ENCODE measurements at places on chromosomes 16 and 17. TPM values are rescaled to one million over a fixed set of nuclear protein-coding genes. Genes with fewer than 3 reads are reported as not detected.

The RAC3 gene
- total RNA-seq = 58.4 TPM

The P3H4 gene
- 39.2 TPM for total RNA-seq

- H3K4me3 ChIP-seq = no peak overlapping the region
- no peak overlapping the region for H3K27ac ChIP-seq
- H3K4me1 ChIP-seq = peaks cover 28% of the 10 kb centered on the region
- DNase-seq = no peak
- H3K27me3 ChIP-seq = no peaks in the 10 kb centered on the region
- peaks cover 7% of the 10 kb centered on the region for H3K36me3 ChIP-seq
Observed at GRCh38 chr17:80779961-80780380, 211.7 kb upstream of the CHMP6 start.

The CCL17 gene
- total RNA-seq = not detected

GRCh38 chr17:17725011-17725751, 43.9 kb downstream of the RAI1 start:
- H3K4me1 ChIP-seq = peaks cover 83% of the 10 kb centered on the region
- DNase-seq = no peak
- H3K27ac ChIP-seq = no peak overlapping the region
- H3K27me3 ChIP-seq = no peaks in the 10 kb centered on the region
- H3K4me3 ChIP-seq = peak overlapping the region; percentile 70
- H3K36me3 ChIP-seq = peaks cover 11% of the 10 kb centered on the region

The KRTAP3-2 gene
- not detected for total RNA-seq

- H3K27ac ChIP-seq = peak overlapping the region; percentile 94
- no peak for DNase-seq
- no peaks in the 10 kb centered on the region for H3K27me3 ChIP-seq
- peak overlapping the region; percentile 88 for H3K4me3 ChIP-seq
- H3K36me3 ChIP-seq = peaks cover 57% of the 10 kb centered on the region
- peaks cover 52% of the 10 kb centered on the region for H3K4me1 ChIP-seq
Observed at GRCh38 chr17:41967921-41968578, 1.5 kb downstream of the CNP start.

DNA sequence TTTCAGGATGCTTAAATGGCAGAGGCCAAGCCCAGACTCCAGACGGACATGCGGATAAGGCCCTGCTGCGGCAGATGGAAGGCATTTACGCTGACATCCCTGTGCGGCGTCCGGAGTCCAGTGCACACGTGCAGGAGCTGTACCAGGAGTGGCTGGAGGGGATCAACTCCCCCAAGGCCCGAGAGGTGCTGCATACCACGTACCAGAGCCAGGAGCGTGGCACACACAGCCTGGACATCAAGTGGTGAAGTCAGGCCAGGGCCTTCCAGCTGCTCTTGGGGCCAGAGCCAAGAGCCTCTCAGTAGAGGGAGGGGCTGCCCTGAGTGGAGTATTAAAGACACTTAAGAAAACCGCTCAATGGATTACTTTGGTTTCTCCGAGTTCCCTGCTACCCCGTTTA, 29.4 kb downstream of the NARF start:
- H3K4me3 ChIP-seq = no peak overlapping the region
- peaks cover 23% of the 10 kb centered on the region for H3K4me1 ChIP-seq
- DNase-seq = no peak
- no peak overlapping the region for H3K27ac ChIP-seq
- H3K27me3 ChIP-seq = no peaks in the 10 kb centered on the region
- peaks cover 83% of the 10 kb centered on the region for H3K36me3 ChIP-seq

GRCh38 chr16:49786926-49787557, 68.9 kb downstream of the ZNF423 start:
- H3K4me3 ChIP-seq = no peak overlapping the region
- H3K36me3 ChIP-seq = peaks cover 16% of the 10 kb centered on the region
- no peaks in the 10 kb centered on the region for H3K27me3 ChIP-seq
- H3K27ac ChIP-seq = no peak overlapping the region
- peaks cover 39% of the 10 kb centered on the region for H3K4me1 ChIP-seq
- DNase-seq = no peak

DNA sequence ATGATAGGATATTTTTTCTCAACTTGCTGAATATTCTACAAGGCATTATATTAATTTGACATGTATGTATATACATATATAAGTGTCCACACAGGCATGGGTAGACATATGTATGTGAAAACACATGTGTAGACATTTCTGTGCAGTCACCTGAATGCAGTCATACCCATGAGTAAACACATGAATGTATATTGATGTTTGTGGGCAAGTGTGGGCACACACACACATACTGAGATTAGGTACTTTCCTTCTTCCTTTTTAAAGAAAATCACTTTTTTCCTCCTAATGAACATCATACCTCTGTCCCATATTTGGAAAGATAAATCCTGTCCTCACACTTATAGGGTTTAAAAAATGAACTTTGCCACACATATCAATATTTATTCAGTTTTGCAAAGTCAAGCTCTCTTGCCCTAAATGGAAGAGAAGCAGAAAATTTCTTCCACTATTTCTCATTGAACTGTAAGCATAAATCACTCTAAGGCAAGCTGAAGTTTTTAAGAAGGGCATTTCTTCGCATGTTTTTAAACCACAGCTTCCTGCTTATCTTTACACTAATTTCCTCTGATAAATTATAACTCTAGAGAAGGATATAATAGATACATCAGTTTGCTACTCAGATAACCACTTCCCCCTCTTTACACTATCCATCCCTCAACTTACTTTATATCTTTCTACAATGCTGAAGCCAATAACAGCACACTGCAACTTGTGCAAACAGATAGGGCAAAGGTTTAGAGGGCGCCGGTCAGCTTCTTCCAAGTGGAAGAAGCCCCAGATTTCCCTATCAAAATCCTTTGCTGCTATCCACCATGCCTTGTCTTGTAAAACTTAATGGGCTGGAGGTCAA, 49.6 kb upstream of the LRRC37A3 start:
- H3K4me3 ChIP-seq = no peak overlapping the region
- no peak for DNase-seq
- peaks cover 7% of the 10 kb centered on the region for H3K36me3 ChIP-seq
- no peaks in the 10 kb centered on the region for H3K27me3 ChIP-seq
- H3K27ac ChIP-seq = no peak overlapping the region
- peaks cover 3% of the 10 kb centered on the region for H3K4me1 ChIP-seq

The CCL18 gene
- not detected for total RNA-seq

- no peaks in the 10 kb centered on the region for H3K4me1 ChIP-seq
- no peaks in the 10 kb centered on the region for H3K27me3 ChIP-seq
- H3K4me3 ChIP-seq = no peak overlapping the region
- DNase-seq = no peak
Observed at GRCh38 chr16:64952177-64952576, 169.7 kb downstream of the CDH11 start.
